HT1080 (cell line): ENCODE measurements at places on chromosomes 5 and 9. TPM values are rescaled to one million over a fixed set of nuclear protein-coding genes. Genes with fewer than 3 reads are reported as not detected.

DNA sequence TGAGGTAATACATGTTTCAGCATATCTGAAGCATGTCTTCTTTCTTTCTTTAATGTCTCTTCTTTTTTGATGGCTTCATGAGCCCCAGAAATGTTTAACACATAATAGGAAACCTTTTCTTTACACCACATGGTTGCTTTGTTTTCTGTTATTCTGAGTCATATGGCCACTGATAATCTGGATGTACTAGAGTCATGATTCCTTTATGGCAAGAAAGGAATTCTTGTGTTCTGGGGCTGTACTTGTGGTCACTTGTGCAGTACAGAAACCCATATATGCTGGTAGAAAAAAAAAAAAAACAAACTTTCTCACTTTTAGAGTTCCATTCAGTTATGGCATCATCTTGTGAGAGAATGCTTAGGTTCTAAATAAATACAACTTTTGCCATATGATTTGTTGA is 1669.3 kb upstream of the CDH9 start:
- peak; percentile 54 for DNase-seq

- DNase-seq = no peak
These were observed 549.1 kb upstream of the CCNG1 start for GRCh38 chr5:162888268-162888667.

CARD9 gene
- total RNA-seq = 0.43 and 0.66 TPM in 2 replicates

DNA sequence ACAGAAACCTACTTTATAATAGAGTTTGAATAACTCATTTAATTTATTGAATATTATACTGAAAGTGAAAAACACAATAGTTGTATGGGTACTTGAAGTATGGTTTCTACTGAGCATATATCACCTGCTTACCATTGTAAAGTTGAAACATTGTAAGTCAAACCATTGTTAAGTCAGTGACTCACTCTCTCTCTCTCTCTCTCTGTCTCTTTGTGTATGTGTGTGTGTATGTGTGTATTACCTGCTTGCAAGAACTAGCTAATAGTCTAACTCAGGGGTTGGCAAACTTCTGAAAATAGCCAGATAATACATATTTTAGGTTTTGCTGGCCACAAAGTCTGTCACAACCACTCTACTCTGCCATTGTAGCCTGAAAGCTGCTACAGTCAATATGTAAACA is 564.3 kb upstream of the ZNF608 start:
- DNase-seq = peak; percentile 54

PAPPA gene
- 3.7 and 5.4 TPM in 2 replicates for total RNA-seq

DNA sequence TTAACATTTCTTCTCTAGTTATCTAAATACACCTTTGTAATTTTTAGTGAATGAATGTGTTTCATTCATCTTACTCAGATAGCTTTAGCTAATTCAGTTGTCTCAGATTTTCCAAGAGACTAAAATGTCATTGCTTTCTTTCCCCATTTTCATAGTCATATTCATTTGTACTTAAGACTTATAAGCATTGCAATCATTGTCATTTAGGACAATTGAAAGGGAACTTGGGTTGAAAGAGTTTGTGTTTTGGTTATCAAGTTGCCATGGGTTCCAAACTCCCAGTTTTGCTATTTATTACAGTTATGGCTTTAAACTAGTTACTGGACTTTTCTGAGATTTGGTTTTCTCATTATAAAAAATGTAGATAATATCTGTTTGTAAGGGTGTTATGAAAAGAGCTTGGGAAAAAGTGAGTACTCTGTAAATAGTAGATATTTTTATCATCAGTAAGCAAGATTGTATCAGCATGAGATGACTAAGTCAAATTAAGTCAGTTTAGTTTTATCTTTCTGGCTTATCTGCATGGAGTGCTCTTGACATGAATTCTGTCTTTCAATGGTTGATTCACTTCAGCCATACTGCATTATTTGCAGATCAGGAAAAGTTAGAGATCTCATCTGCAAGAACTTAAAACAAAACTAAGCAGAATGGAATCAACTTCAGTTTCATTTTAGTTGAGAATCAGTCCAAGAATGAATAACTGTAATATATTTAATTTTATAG is 107.5 kb downstream of the PBX3 start:
- DNase-seq = no peak

DNA sequence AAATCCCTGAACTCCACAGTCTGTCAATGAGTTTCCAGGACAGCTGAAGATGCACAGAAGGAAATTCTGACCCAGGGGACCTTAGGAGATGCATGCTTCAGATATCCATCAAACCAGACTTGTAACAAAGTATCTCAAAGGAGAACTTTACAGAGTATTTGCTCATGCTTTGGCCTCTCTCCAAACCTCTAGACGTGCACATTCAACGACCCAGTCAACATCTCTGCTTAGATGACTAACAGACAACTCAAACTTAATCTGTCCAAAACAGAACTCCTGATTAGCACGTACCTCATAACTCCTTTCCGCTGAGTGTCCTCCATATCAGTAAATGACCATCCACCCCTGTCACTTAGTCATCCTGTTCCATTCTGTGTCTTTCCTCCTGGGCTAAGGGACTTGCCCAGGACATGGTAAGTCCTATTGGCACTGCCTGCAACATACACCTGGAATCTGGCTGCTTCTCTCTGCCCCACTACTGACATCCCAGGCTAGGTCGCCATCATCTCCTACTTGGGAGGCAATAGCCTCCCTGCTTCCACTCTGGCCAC is 107.4 kb downstream of the LMNB1 start:
- peak; percentile 87 for DNase-seq

MARVELD2 gene
- total RNA-seq = 0.17 and 0.23 TPM in 2 replicates

DNA sequence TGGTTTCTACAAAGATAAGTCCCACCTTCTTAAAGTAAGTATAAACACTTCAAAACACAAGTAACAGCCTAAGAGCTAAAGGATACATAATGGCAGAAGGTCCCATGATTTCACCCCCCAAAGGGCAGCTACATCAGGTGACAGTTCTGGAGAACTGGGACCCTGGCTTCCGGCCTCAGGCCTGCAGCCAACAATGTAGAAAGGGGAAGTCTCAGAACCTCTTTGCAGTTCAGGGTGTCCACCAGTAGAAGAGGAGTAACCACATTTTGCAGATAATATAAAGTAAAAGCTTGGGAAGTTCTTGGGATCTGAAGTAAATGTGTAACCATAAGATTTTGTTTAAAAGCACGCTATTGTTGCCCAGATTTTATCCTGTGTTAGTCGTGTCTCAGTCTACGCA is 267.4 kb upstream of the VLDLR start:
- no peak for DNase-seq

DNA sequence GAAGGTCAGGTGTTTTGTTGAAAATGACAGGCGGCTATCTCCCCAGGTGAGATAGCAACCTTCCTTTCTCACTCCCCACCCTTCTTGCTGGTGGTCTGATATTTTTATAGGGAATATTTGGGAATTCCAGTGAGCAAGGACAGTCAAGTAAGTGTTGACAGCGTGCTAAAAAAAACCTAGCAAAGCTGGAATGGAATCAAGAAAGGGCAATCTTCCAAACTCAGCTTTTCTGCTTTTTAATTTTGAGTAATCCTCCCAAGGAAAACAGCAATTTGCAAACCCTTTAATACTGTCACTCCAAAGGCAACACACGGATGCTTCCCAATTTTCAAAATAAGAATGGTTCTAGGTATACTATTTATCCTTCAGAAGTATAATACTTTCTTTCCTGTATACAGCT is 143.7 kb upstream of the PCA3 start:
- DNase-seq = no peak

PCDHGA10 gene
- total RNA-seq = 0.80 and 0.90 TPM in 2 replicates

SLC36A2 gene
- not detected in 2 replicates for total RNA-seq

FOXD4L5 gene
- not detected in 2 replicates for total RNA-seq

GRCh38 chr9:22030101-22030598 is 21.0 kb upstream of the CDKN2B start:
- no peak for DNase-seq

DNA sequence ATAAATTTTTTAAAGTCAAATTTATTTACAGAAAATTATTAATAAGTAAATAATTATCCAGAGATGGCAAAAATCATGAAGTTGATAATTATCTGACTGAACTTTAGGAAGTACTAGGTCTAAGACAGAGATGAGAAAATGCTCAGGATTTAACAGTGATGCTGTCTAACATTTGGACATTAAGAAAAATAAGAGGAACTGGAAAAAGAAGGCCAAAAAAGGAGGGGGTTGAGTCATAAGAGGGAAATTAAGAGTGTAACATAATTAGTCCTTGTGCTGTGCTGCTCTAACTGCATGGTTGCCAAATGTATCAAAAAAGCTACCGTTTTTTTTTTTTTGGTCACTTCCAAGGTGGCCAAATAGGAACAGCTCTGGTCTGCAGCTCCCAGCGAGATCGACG is 35.4 kb upstream of the TUT7 start:
- DNase-seq = no peak

COL5A1 gene
- 5.4 and 6.5 TPM in 2 replicates for total RNA-seq

DNA sequence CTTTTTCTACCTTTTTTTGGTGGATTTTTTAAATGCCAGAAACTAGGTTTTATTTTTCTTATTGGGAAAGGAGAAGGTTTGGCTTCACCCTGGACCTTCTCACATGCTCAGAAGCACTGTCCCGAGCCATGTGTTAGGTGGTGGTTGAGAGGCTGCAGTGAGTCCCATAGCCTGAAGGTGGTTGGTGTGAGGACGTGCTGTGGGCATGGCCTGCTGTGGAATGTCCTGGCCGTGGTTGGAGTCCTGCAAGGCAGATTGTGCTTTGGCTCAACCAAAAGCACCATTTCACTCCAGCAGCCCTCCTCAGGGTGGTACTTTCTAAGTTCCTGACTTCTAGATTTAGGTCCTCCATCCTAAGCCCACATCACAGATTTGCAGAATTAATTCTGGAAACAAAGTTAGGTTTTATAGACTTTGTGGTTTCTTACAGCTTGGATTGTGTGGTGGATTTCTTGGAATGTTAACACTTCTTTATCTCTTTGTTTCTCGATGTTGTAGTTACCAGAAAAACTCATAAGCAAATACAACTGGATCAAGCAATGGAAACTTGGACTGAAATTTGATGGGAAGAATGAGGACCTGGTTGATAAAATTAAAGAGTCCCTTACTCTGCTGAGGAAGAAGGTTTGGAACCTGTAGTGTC is 22.6 kb downstream of the OTULIN start:
- no peak for DNase-seq

GRCh38 chr9:92948038-92948534 is 763 bp downstream of the FGD3 start:
- no peak for DNase-seq

ERCC8 gene
- 9.2 and 12.0 TPM in 2 replicates for total RNA-seq

- no peak for DNase-seq
These were observed 71.5 kb downstream of the ARHGAP26 start for GRCh38 chr5:142841511-142842265.

DNA sequence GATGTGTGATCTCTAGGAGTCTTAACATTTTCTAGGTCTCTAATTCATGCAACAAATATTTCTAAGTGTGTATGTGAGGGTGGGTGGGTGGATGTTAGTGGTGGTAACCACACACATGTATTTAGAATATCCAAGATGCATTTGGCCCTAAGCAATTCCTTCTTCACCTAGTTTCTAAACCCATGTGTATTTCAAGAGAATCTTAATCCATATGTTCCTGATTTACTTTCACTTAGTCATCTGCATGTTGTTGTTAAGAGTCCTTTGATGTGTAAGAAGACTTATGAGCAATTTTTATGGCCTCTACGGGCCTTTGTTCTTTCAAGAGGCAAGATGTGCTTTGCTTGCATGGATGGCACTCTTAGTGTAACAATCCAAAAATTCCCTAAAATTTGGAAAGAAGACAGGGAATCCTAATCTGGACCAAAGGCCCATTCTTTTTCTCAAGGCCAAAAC is 282.6 kb downstream of the SPATA31D1 start:
- peak; percentile 47 for DNase-seq

- no peak for DNase-seq
These were observed 210.5 kb downstream of the NXNL2 start for GRCh38 chr9:88745276-88746001.

- no peak for DNase-seq
These were observed 106.7 kb downstream of the OXCT1 start for GRCh38 chr5:41763574-41763973.

AKNA gene
- 3.8 and 4.2 TPM in 2 replicates for total RNA-seq

- DNase-seq = no peak
These were observed 32.6 kb downstream of the PAX5 start for GRCh38 chr9:37001459-37001858.

CHSY3 gene
- 10.5 and 11.8 TPM in 2 replicates for total RNA-seq

DNA sequence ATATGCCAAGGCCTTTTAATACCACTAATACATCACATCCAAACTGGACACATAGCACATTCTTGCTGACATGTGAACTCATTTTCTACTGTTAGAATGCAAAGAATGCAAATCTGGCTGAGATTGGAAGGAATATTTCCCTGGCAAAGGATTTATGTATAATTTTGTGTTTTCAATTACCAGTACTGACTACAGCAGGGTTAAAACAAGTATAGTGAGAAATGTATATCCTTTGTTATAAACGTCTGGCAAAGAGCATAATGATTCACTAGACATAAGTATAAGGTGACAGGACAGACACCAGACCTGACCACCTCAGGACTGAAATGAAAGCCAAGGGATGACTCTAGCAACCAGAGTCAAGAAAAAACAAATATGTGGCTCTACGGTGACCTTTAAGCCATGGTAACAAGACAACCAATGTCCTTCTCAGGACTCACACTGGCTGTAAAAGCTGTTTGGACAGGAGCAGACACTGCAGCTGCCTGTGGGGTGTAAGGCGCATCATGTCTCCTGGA is 95.0 kb downstream of the MRPS27 start:
- DNase-seq = peak; percentile 27

PCDHA4 gene
- total RNA-seq = 0.06 and 0.07 TPM in 2 replicates

GRCh38 chr5:159897786-159898393 is 18.4 kb upstream of the ADRA1B start:
- peak; percentile 47 for DNase-seq

DRD1 gene
- not detected in 2 replicates for total RNA-seq

SPINK13 gene
- 0.30 TPM in 1 of 2 replicates, not detected in the other for total RNA-seq

B4GALT1 gene
- total RNA-seq = 14.5 and 23.6 TPM in 2 replicates

DNA sequence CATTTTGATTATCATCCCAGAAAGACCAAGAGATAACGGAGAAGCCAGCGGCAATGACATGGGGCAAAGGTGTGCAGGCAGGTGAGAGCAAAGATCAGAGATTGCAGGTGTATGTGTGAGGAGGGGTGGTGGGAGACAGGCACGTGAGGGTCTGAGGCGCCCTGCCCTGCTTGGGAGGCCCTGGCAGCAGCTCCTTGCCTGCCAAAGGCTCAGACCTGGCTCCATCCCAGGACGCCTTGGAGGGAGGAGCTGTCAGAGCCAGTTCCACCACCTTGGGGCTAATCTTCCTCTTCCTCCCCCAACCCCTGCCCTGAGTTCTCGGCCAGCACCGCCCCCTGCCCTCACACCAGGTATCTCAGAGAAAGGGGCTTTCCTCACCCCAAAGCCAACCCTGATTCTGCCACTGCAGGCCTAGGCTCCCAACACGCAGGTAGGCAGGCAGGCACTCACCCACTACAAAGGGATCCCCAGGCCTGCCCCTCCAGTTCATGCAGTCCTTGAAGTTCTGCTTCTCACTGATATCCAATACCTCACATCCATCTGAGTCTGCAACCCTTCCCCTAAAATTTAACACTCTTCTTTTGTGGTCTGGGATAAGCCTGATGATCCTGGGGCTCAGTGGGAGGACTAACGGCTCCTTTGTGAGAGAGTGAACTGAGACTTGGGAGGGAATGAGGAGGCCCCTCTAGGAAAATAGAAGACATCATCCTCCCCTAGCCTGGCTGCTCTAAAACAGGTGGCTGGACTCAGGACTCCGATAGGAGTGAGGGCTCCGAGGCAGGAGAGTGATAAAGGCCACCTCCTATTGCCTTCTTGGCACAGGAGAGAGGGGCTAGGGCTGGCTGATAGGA is 1.8 kb downstream of the AQP3 start:
- no peak for DNase-seq

GRCh38 chr5:77645158-77645994 is 6.9 kb upstream of the OTP start:
- DNase-seq = peak; percentile 22

GRCh38 chr5:119059740-119060255 is 11.1 kb upstream of the DMXL1 start:
- DNase-seq = no peak

GRCh38 chr9:27088981-27089380 is 20.0 kb upstream of the TEK start:
- no peak for DNase-seq
